ENCODE measurements at places on chromosomes 2 and 18. TPM values are rescaled to one million over a fixed set of nuclear protein-coding genes. Genes with fewer than 3 reads are reported as not detected.

- no peak for DNase-seq
Measured at GRCh38 chr18:61597316-61597715, 264.1 kb downstream of the CDH20 start.

Gene LIMS2
- total RNA-seq = not detected

Gene CFAP221
- total RNA-seq = not detected

GRCh38 chr18:3623769-3624545 is 174.0 kb downstream of the TGIF1 start:
- DNase-seq = peak; percentile 94

DNA sequence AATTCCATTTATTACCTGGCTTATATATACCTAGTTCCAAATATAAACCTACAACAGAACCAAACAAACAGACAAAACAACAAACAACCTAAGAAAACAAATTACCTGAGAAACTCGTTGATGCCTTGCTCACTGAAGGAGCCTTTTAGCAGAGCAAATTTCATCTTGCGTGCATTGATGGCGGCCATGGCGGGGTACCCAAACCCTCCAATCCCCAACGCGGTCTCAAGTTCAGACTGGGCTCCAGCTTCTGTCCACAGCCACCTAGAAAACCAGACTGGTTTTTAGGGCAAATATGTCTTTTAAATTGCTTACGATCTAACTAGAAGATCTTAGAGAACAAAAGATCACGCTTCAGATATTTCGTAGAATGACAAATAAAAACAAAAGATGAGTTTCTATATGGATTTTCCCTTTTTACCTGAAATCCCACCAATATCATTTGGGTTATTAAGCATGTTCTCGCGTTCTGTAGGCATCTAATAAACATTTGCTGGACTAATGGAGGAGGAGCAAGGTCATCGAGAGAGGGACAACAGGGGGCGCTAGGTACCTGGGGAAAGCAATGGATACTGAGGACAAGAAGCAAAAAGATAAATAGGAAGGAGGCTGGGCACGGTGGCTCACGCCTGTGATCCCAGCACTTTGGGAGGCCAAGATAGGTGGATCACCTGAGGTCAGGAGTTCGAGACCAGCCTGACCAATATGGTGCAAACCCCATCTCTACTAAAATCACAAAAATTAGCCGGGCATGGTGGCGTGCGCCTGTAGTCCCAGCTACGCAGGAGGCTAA is 25.2 kb downstream of the PDIA6 start:
- peak; percentile 71 for DNase-seq

DNA sequence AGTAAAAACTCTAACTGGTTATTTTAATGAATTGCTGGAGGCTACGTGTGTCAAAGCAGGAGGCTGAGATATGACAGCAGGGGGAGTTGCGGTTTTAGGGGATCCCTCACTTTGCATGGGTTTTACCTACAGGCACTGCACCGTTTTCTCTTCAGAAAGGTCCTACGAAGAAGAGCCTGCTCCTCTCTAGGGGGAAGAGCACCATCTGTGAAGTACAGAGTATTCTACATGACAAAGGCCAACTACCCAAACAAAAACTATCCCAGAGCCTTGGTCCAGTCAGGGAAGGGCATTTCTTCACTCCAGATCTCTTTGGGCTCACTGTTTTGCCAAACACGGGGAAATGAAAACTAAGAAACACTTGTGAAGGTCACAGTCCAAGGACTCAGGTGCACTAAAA is 696.7 kb upstream of the SOX11 start:
- DNase-seq = no peak

Gene CHRND
- total RNA-seq = not detected

DNA sequence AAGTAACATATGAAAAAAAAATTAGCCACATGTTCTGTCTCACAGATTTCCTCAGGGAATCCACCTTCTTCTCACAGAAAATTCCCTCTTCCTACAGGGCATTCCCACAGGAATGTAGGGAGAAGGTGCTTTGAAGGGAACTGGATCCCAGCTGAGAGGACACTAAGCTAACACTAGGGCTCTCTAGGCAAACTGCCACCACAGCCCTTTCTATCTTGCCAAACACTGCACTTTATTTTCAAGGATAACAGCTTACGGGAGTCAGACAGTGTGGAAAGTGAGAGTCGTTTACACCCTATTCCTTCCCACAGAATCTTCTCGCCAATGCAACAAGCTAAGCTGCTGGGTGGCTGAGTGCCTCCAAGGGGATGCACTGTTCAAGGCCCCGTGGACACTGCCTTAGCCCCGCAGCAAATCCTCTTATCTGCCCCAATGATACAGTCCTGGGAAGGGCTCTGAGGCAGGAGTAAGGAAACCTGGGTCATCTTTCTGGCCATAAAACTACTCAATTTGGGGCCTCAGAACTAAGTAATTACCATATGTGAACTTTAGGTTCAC is 76.9 kb downstream of the CCDC93 start:
- no peak for DNase-seq

GRCh38 chr2:218709908-218710307 is 727 bp upstream of the TTLL4 start:
- no peak for DNase-seq

DNA sequence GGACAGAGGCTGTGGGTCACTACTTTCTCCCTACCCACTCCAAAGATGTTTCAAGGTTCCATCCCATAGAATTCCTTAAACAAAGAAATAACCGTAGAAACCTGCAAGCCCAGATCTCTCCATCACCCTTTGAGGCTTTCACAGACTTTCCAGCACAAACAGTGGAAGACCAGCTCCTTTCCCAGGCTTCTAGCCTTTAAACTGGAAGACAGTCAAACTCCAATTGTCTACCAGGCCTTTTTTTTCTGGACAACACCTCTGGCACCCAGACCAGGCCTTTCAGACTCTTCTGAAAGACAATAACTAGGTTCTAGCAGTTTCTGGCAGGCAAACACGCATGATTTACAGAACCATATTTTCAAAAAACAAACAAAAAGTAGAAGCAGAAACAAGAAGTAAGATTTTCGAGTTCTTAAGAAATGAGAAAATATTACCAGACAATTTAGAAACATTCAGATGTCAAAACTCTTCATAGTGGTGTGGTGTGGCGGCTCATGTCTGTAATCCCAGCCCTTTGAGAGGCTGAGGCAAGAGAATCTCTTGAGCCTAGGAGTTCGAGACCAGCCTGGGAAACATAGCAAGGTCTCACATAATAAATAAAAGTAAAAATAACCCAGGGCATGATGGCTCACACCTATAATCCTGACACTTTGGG is 106.8 kb upstream of the MSH2 start:
- DNase-seq = no peak

Gene PRSS56
- total RNA-seq = not detected

Gene SNED1
- total RNA-seq = 0.11 TPM

Gene ZNF512
- 6.2 TPM for total RNA-seq

DNA sequence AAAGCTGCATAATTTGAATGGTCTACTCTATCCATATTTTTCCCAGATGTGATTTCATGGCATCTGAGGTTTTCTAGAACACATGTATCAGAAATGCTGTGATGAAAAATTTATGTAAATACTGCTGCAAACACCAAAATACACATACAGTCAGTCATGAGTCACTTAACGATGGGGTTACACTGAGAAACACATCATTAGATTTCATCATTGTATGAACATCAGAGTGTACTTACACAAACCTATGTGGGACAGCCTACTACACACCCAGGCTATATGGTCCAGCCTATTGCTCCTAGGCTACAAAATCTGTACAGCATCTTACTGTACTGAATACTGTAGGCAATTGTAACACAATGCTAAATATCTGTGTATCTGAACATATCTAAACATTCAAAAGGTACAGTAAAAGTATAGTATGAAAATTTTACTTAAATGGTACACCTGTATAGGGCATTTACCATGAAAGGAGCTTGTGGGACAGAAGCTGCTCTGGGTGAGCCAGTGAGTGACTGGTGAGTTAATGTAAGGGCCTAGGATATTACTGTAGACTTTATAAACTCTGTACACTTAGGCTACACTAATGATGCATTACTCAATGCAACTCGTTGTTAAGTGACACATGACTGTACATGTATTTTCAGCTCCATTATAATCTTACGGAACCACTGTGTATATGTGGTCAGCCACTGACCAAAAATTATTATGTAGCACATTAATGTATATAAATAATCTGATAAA is 33.5 kb downstream of the PNO1 start:
- no peak for DNase-seq

Gene SPRED2
- 14.6 TPM for total RNA-seq

DNA sequence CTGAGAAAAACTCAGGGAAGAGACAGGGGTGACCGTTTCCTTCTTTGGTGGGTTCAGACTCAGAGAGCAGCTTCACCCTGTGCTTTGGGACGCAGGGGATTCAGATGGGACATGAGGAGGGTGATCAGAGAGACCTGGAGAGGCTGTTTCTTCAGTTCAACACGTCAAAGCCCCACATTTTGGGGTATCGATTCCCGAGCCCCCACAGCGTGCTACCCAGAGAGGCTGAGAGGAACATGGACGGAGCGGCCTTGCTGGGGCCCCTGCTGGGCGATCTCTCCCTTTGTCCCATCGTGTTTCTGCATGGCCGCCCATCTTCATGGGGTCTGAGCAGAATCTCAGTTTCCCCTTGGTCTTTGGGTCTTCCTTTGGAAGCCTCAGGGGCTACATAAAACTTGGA is 38.2 kb upstream of the PXDN start:
- DNase-seq = no peak

Gene ST6GAL2
- not detected for total RNA-seq

GRCh38 chr2:205765151-205765550 is 82.8 kb downstream of the NRP2 start:
- DNase-seq = no peak

Gene DLGAP1
- 27.5 TPM for total RNA-seq

Gene SPAG16
- total RNA-seq = 17.4 TPM

DNA sequence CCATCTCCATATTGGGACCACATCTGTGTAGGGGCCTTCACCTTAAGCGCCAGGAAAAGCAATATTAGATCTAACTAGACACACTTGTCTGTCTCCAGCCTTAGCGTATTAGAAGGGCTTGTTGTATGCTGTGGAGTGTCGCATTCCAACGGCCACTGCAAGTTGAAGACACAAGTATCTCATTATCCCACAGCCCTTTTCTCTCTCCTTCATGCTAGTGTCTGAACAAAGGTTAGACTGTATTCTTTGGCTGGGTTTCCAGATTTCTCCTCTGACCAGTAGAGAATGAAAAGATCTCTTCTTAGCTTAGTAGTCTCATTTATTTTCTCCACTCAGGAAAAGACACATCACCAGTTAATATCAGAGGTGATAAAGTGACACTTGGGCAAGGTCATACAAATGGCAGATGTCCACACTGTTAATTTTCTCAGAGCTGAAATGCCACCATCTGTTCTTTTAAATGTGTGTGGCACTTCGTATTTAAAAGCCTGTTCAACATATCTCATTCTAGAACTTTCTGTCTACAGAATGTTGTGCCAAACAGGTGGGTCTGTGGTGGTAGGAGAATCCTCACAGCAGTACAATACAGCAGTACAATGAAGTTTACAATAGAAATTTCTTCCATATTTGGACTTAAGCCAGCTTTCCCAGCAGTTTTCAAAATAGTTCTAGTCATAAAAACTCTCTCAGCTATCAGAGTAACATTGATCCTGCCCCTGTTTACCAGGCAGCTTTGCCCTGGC is 94.0 kb upstream of the ITGA6 start:
- peak; percentile 96 for DNase-seq

DNA sequence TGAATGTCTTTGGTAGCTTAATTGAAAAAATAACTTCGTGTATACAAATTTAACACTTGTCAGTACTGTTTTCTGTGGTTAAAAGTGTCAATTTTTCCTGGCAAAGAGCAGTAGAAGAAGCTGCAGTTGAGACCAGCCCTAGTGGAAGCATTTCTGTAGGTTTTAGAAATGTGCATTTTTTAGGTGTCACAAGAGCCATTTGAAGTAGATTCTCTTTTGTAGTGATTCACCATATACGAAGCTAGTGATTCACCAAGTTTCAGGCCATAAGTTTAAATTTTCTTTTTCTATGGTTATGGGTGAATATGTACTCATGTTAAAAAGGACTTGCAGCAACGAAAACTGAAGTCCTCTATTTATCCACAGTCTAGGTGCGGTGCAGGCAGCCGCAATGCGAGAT is 4.2 kb downstream of the NABP1 start:
- no peak for DNase-seq

Gene FBLN7
- total RNA-seq = not detected

DNA sequence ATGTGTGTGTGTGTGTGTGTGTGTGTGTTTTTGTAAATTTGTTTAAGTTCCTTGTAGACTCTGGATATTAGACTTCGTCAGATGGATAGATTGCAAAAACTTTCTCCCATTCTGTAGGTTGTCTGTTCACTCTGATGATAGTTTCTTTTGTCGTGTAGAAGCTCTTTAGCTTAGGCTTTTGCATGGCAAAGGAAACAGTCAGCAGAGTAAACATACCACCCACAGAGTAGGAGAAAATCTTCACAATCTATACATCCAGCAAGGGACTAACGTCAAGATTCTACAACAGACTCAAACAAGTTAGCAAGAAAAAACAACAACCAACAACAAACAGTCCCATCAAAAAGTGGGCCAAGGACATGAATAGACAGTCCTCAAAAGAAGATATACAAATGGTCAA is 336.7 kb upstream of the ATP5MC3 start:
- DNase-seq = no peak

DNA sequence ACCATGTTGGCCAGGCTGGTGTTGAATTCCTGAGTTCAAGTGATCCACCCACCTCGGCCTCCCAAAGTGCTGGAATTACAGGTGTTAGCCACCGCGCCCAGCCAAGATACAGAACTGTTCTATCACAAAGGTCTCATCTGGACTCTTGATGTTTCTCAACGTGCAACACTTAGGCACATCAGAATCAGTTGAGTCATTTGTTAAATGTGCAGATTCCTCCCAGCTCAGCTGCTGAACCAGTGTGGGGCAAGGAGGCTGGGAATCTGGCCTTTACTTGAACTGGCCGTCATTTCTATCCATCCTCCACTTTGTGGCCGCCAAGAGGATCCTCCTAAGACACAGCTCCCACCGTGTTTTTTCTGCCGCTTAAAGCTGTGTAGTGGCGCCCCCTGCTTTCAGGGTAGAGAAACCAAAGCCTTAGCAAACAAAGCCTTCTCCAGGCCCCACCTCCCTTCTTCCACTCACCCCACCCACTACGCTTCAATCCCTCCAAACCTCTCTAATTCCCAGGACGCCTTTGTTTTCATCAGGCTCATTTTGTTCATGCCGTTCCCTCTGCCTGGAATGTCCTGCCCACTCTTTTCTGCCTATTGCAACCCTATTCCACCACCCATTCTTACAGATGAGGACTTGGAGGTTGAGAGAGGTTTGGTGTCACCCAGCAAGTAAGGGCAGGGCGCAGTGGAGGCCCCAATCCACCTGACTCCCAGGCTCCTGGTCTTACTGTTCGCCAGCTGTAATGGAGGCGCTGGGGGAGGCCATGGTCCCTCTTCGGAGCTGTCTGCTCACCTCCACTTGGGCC is 776 bp upstream of the SPEG start:
- peak; percentile 84 for DNase-seq

Data from SK-MEL-5 (cell line).